ENCODE measurements at places on chromosomes 3 and 15.

GRCh38 chr3:133742351-133743091, 3.7 kb upstream of the TF start:
- DNase-seq, result no peak

DNA sequence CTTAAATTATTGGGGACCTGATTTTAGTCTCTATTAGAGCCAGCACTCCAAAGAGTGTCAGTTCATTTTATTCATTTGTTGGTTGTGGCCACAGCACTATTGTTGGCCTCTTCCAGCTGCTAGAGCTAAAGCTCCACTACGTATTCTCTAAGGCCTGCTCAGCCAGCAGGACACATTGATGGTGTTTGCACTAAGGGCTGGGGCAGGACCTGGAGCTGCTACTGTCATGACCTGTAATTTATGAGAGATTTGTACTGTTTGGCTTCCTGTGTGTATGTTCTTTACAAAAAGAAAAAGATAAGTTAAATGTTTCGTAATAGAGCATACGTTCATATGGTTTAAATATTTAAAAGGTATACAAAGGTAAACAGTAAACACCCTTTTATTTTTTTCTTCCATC, 8.1 kb downstream of the GFM1 start:
- no peak for DNase-seq

DNA sequence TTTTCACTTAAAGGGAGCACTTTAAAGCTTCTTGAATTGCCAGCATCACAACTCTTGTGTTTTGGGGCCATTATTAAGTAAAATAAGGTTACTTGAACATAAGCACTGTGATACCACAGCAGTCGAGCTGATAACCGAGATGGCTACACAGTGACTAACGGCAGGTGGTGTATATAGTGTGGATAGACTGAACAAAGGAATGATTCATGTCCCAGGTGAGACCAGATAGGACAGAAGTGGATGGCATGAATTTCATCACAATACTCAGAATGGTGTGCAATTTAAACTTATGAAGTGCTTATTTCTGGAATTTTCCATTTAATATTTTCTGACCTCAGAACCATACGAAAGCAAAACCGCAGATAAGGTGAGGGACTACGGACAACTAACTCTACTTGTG, 40.2 kb downstream of the PBRM1 start:
- no peak for DNase-seq

DNA sequence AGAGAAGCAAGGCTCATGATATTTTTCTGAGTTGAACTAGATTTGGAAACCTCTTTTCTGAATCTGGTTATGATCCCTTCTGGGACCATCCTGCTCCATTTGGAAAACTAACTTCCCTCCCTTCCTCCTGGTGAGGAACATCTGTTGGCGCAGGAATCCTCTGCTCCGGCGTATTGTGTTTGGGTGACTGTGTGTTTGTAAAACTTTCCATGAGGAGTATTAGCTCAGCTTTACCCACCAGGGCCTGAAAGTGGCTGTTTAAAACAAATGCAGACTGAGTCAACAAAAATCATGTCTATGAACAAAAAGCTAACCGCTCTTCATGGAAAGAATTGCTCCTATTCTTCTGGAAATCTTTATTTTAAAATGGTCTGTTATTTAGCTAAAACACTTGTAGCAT, 17.7 kb downstream of the STARD9 start:
- DNase-seq, result no peak

DNA sequence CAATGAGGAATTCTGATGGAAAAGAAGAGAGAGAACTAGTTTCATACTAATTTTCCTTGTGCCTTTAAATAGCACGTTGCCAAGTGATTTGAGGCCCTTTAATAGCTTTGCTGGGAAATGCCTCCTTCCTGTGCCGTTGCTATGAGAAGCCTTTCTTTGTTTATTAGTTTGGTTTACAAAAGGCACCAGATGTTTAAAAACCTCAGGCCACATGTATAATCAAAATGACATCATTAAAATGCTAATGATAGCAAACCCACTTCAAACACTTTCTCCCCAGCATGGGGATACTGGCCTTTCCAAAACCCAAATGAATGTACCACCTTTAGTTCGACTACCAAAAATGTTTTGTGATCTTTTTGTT, 50.0 kb upstream of the TBC1D23 start:
- no peak for DNase-seq

All from stimulated activated CD4-positive, alpha-beta T cell treated with anti-CD3 and anti-CD28 coated beads, Interleukin-12 subunit alpha, Interleukin-12 subunit beta, amount 100 ng/mL, for 4 hours (primary cell).